ENCODE measurements at places on chromosomes 5 and 9. TPM values are rescaled to one million over a fixed set of nuclear protein-coding genes. Genes with fewer than 3 reads are reported as not detected.

GABRA1 gene
- not detected for total RNA-seq

FOXD4L6 gene
- 0.05 TPM for total RNA-seq

FABP6 gene
- 0.56 TPM for total RNA-seq

BTNL3 gene
- total RNA-seq, result not detected

C5orf52 gene
- total RNA-seq, result not detected

ZNF474 gene
- total RNA-seq, result 1.1 TPM

NAA35 gene
- total RNA-seq, result 16.3 TPM
